ENCODE measurements at places on chromosomes 7 and 10. TPM values are rescaled to one million over a fixed set of nuclear protein-coding genes. Genes with fewer than 3 reads are reported as not detected.

PILRA gene
- total RNA-seq = 8.3 TPM

WIPF3 gene
- 0.25 TPM for total RNA-seq

LZTS2 gene
- total RNA-seq = 99.4 TPM

DNA sequence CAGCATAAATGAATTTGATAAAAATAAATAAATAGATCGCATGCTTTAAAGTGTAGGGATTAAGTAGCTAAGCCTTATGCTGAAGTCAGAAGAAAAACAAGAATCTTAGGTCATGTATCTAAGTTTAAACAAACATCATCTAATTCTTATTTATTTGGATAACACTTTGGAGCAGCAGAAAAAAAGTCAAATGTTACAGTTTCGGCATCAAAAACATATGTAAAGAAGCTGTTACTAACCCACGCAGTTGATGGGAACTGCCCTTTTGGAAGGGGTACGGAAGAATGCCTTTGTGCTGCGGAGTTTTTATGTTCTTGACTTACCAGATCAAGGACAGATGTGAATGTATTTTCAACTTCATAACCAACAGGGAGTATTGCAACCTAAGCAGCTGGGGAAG is 37.3 kb upstream of the HABP2 start:
- no peaks in the 10 kb centered on the region for H3K36me3 ChIP-seq
- no peak overlapping the region for H3K27ac ChIP-seq
- no peak for DNase-seq
- no peaks in the 10 kb centered on the region for H3K4me1 ChIP-seq
- no peak overlapping the region for H3K4me3 ChIP-seq
- H3K27me3 ChIP-seq = no peaks in the 10 kb centered on the region

- no peak overlapping the region for H3K27ac ChIP-seq
- DNase-seq = peak; percentile 61
- H3K4me1 ChIP-seq = peaks cover 6% of the 10 kb centered on the region
- no peaks in the 10 kb centered on the region for H3K27me3 ChIP-seq
- H3K4me3 ChIP-seq = no peak overlapping the region
Observed at GRCh38 chr10:118925404-118926071, 104.0 kb upstream of the NANOS1 start.

GRCh38 chr7:21967598-21968003 is 21.9 kb upstream of the CDCA7L start:
- H3K27ac ChIP-seq = no peak overlapping the region
- no peak overlapping the region for H3K4me3 ChIP-seq
- no peak for DNase-seq

- H3K36me3 ChIP-seq = no peaks in the 10 kb centered on the region
- no peak overlapping the region for H3K27ac ChIP-seq
- no peaks in the 10 kb centered on the region for H3K4me1 ChIP-seq
- no peaks in the 10 kb centered on the region for H3K27me3 ChIP-seq
- H3K4me3 ChIP-seq = no peak overlapping the region
Observed at GRCh38 chr10:93815304-93816096, 57.8 kb downstream of the LGI1 start.

DNA sequence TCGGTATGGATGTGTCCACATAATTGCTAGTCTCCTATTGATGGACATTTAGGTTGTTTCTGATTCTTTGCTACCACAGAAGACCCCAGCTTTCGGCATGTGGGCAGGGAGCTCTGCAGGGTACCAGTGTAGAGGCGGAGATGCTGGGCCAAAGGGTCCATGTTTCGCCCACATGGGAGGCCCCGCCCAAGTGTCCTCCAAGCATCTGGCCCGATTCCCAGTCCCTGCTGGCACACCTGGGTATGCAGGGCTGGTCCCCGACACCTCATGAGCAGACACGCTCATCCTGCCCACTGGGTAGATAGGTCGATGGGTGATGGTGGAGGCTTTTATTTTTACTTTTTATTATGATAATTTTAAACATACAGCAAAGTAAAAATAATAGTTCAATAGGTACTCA is 19.4 kb upstream of the TBRG4 start:
- H3K36me3 ChIP-seq = no peaks in the 10 kb centered on the region
- no peaks in the 10 kb centered on the region for H3K4me1 ChIP-seq
- DNase-seq = no peak
- H3K27ac ChIP-seq = no peak overlapping the region

GRCh38 chr7:67618556-67619162 is 622.0 kb downstream of the TYW1 start:
- no peak for DNase-seq
- H3K4me3 ChIP-seq = no peak overlapping the region
- no peaks in the 10 kb centered on the region for H3K4me1 ChIP-seq
- no peaks in the 10 kb centered on the region for H3K36me3 ChIP-seq

DNA sequence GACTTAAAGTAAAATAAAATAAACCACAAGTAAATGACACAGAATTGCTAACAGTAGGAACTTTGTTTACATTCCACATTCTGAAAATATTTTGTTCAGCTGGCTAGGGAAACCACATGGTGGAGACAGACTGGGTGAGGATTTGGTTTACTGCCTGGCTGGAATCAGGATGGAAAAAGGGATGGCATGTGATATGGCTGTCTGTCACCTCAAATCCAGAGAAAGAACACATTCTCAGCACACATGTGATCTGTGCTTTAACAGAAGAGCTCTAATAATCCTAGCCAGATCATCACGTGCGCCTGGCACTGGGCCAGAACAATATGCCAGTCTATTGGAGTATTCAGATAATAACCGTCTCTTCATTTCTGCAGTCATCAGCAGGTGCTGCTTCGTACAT is 90.9 kb upstream of the PIP4K2A start:
- no peak overlapping the region for H3K4me3 ChIP-seq
- H3K27me3 ChIP-seq = no peaks in the 10 kb centered on the region
- no peak overlapping the region for H3K27ac ChIP-seq
- DNase-seq = no peak
- no peaks in the 10 kb centered on the region for H3K36me3 ChIP-seq

- DNase-seq = no peak
- H3K27me3 ChIP-seq = no peaks in the 10 kb centered on the region
- no peak overlapping the region for H3K4me3 ChIP-seq
- H3K4me1 ChIP-seq = peaks cover 5% of the 10 kb centered on the region
- H3K36me3 ChIP-seq = no peaks in the 10 kb centered on the region
- no peak overlapping the region for H3K27ac ChIP-seq
Observed at GRCh38 chr10:71605263-71605962, 114.2 kb downstream of the C10orf105 start.

- H3K36me3 ChIP-seq = no peaks in the 10 kb centered on the region
- DNase-seq = no peak
- H3K27ac ChIP-seq = peak overlapping the region; percentile 66
- no peak overlapping the region for H3K4me3 ChIP-seq
- H3K27me3 ChIP-seq = no peaks in the 10 kb centered on the region
Observed at GRCh38 chr10:12333380-12334185, 15.8 kb upstream of the CAMK1D start.

DNA sequence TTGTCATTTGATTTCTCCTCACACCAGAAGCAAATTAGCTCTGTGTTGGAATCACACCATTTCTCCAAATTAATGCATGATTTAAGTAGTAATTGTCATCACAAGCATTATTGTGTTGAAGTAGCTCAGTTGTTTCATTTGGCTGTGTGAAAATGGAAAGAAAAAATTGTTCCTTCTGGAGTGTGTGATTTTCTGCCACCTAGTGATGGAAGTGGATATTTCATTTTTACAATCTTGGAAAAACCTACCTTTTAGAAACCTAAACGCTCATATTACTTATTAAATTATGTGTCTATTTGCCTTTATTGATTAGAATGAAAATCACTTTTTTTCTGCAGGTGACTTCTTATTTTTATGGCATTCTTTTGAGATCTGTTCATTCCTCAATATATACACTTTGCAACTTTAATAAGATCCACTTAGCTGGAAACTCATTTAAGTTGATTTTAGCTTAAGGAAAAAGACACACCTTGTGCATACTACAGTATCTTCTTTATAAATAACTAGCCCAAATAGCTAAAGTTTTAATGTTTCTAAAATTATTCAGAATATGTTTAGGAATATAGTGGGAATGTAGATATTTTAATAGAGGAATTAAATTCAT is 50.0 kb downstream of the SRI start:
- H3K27ac ChIP-seq = no peak overlapping the region
- no peaks in the 10 kb centered on the region for H3K27me3 ChIP-seq
- H3K4me3 ChIP-seq = no peak overlapping the region
- no peaks in the 10 kb centered on the region for H3K4me1 ChIP-seq
- no peak for DNase-seq
- no peaks in the 10 kb centered on the region for H3K36me3 ChIP-seq

- no peak overlapping the region for H3K27ac ChIP-seq
- no peak overlapping the region for H3K4me3 ChIP-seq
- H3K36me3 ChIP-seq = no peaks in the 10 kb centered on the region
- H3K4me1 ChIP-seq = no peaks in the 10 kb centered on the region
- H3K27me3 ChIP-seq = no peaks in the 10 kb centered on the region
Observed at GRCh38 chr7:3673524-3673923, 372.5 kb downstream of the SDK1 start.

DNA sequence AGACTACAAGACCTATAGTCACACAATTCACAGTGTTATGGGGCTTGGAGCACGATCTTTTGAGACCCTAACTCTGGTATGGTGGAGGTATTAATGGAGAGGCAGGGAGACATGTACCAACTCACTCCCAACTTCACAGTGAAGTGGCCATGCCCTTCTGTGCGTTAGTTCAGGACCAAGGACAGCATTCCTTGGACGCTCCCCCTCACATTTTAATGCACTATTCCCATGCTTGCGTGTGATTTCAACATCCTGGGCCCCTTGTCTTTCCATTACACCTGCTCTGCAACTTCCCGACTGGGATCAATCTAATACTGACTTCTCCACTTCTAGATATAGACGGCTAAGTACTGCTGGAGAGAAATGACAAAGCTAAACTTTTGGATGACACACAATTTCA is 72.7 kb downstream of the PLCE1 start:
- H3K4me3 ChIP-seq = no peak overlapping the region
- no peak for DNase-seq
- H3K36me3 ChIP-seq = no peaks in the 10 kb centered on the region
- H3K4me1 ChIP-seq = no peaks in the 10 kb centered on the region
- no peaks in the 10 kb centered on the region for H3K27me3 ChIP-seq
- no peak overlapping the region for H3K27ac ChIP-seq

GRCh38 chr7:111839261-111839660 is 277.0 kb upstream of the IMMP2L start:
- H3K27ac ChIP-seq = no peak overlapping the region
- no peak for DNase-seq
- peaks cover 5% of the 10 kb centered on the region for H3K4me1 ChIP-seq

GRCh38 chr7:134957005-134957404 is 29.3 kb upstream of the AGBL3 start:
- H3K36me3 ChIP-seq = peaks cover 68% of the 10 kb centered on the region
- no peak for DNase-seq
- no peaks in the 10 kb centered on the region for H3K27me3 ChIP-seq

GRCh38 chr10:61356354-61356753 is 96.8 kb downstream of the TMEM26 start:
- H3K27ac ChIP-seq = no peak overlapping the region
- no peaks in the 10 kb centered on the region for H3K36me3 ChIP-seq
- no peak for DNase-seq
- no peak overlapping the region for H3K4me3 ChIP-seq

DNA sequence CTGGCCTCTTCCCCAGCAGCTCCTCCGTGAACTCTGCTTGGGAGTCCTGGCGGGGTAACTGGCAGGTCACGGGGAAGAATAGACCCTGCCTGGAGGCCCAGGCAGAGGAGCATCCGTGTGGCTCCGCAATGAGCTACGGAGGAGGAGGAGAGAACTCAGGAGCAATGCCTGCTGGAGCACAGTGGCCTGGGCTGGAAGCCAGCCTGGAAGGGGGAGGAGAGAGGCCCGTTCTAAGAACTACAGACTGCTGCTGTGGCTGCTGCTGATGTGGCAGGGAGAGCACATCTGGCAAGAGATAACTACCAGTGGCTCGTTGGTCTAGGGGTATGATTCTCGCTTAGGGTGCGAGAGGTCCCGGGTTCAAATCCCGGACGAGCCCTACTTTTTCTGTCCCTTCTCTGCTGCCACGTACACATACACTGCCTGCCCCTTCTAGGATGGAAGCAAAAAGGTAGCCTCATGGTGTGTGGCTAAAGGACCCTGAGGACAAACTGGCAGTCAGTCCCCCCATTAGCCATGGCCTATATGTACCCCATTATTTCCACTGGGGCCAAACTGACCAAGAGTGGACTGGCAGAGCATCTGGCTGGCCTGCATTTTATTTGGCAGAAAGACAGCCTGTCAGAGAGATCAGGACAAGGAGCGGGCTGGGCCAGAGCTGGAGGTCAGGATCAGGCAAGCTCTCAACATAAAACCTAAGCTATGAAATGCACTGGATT is 7.7 kb upstream of the OPN1SW start:
- DNase-seq = no peak
- no peaks in the 10 kb centered on the region for H3K36me3 ChIP-seq
- H3K27ac ChIP-seq = peak overlapping the region; percentile 14
- H3K4me3 ChIP-seq = no peak overlapping the region

DNA sequence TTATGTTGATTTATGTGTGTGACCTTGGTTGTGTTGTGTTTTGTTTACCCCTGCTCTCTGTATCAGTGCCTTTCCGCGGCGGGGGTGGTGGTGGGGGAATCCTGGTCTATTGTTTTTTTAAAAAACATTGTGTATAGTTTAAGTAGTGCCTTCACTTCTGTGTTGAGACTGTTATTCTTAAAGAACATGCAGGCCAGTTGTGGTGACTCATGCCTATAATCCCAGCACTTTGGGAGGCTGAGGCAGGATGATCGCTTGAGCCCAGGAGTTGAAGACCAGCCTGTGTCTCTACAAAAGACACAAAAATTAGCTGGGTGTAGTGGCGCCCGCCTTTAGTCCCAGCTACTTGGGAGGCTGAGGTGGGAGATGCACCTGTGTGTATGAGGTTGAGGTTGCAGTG is 429.0 kb upstream of the LRGUK start:
- no peak overlapping the region for H3K27ac ChIP-seq
- no peaks in the 10 kb centered on the region for H3K27me3 ChIP-seq
- H3K36me3 ChIP-seq = no peaks in the 10 kb centered on the region
- no peaks in the 10 kb centered on the region for H3K4me1 ChIP-seq

- DNase-seq = no peak
- H3K27ac ChIP-seq = no peak overlapping the region
- no peaks in the 10 kb centered on the region for H3K36me3 ChIP-seq
- H3K27me3 ChIP-seq = no peaks in the 10 kb centered on the region
- no peak overlapping the region for H3K4me3 ChIP-seq
Observed at GRCh38 chr10:24333736-24334135, 124.8 kb downstream of the KIAA1217 start.

- H3K36me3 ChIP-seq = no peaks in the 10 kb centered on the region
- no peak for DNase-seq
- H3K27me3 ChIP-seq = no peaks in the 10 kb centered on the region
Observed at GRCh38 chr7:33903791-33904680, 1.3 kb upstream of the BMPER start.

GRCh38 chr10:104326991-104327610 is 11.2 kb downstream of the ITPRIP start:
- H3K27ac ChIP-seq = peak overlapping the region; percentile 96
- no peaks in the 10 kb centered on the region for H3K36me3 ChIP-seq
- H3K4me3 ChIP-seq = peak overlapping the region; percentile 38
- peaks cover 100% of the 10 kb centered on the region for H3K4me1 ChIP-seq
- DNase-seq = no peak

GRCh38 chr7:40507166-40507565 is 372.4 kb downstream of the SUGCT start:
- DNase-seq = no peak
- H3K27ac ChIP-seq = no peak overlapping the region
- H3K4me3 ChIP-seq = no peak overlapping the region
- no peaks in the 10 kb centered on the region for H3K36me3 ChIP-seq
- no peaks in the 10 kb centered on the region for H3K27me3 ChIP-seq

- DNase-seq = no peak
- no peaks in the 10 kb centered on the region for H3K4me1 ChIP-seq
- H3K4me3 ChIP-seq = no peak overlapping the region
- no peaks in the 10 kb centered on the region for H3K27me3 ChIP-seq
- H3K36me3 ChIP-seq = no peaks in the 10 kb centered on the region
Observed at GRCh38 chr7:78225534-78225933, 427.0 kb downstream of the PHTF2 start.

Data from vagina (tissue), 2 donors.